ENCODE measurements at places on chromosomes 3 and 15. TPM values are rescaled to one million over a fixed set of nuclear protein-coding genes. Genes with fewer than 3 reads are reported as not detected.

- no peak overlapping the region for H3K27ac ChIP-seq
- peak; percentile 89 for DNase-seq
- H3K36me3 ChIP-seq = no peaks in the 10 kb centered on the region
- H3K4me3 ChIP-seq = peak overlapping the region; percentile 28
Measured at GRCh38 chr15:64905119-64905831, 6.4 kb upstream of the ANKDD1A start.

GRCh38 chr15:58472821-58473581, 41.2 kb downstream of the LIPC start:
- no peak overlapping the region for H3K4me3 ChIP-seq
- H3K4me1 ChIP-seq = peaks cover 36% of the 10 kb centered on the region
- H3K27me3 ChIP-seq = no peaks in the 10 kb centered on the region
- H3K27ac ChIP-seq = no peak overlapping the region
- no peak for DNase-seq

DNA sequence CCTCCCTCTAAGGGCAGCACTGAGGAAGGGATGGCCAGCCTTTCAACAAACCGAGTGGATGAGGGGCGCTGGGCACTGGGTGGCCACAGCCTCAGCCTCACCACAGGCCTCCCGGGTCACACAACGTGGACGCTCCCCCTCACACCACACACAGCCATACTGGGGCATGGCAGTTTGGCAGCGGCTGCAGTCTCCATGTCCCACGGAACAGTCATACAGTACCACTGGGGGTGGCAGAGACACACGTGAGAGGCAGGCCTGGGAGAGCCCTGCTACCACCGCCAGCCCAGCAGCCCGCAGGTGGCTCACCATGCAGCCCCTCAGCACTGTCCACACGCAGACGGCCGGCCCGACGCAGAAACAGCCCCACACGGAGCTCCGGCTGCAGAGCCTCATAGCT, 11.7 kb downstream of the PLXNB1 start:
- H3K27me3 ChIP-seq = no peaks in the 10 kb centered on the region
- H3K4me1 ChIP-seq = no peaks in the 10 kb centered on the region
- no peak overlapping the region for H3K4me3 ChIP-seq

- no peaks in the 10 kb centered on the region for H3K4me1 ChIP-seq
- DNase-seq = no peak
- no peak overlapping the region for H3K27ac ChIP-seq
- H3K4me3 ChIP-seq = no peak overlapping the region
- no peaks in the 10 kb centered on the region for H3K27me3 ChIP-seq
Measured at GRCh38 chr3:15889936-15890335, 92.2 kb upstream of the ANKRD28 start.

DNA sequence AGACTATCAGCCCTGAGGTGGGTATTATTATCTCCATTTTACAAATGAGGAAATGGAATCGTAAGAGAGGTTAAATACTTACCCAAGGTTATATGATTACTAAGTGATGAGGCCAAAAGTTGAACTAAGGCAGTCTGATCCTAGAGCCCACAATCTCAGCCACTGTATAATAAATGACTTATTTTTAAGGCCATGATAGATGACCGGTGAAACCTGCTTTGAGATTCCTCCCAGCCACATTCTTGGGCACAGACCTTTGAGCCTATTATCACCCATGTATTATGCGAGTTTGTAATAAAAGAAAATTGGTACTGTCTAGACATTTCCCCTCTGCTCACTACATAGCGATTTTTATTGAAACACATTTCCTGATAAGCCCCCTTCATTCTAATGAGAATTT, 37.4 kb downstream of the POLQ start:
- H3K4me1 ChIP-seq = no peaks in the 10 kb centered on the region
- H3K36me3 ChIP-seq = no peaks in the 10 kb centered on the region
- H3K27me3 ChIP-seq = no peaks in the 10 kb centered on the region
- DNase-seq = no peak

DNA sequence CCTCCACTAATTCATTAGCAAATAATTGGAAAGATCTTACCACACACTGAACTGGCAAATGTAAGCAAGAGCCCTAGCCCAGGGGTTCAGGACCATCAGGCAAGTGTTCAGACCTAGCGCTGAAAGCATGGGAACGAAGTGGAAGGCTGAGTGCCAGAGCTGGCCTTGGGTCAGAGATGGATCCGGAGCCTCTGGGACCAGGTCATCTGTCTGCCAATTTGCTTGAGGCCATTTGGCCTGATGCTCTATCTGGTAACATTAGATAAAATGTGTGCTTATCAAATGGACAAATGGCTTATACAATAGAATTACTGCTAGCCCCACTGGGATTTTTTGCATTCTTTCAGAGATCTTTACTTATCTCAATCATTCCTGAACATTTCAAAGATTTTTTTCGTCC, 1.4 kb upstream of the TMC3 start:
- H3K4me3 ChIP-seq = no peak overlapping the region
- no peaks in the 10 kb centered on the region for H3K27me3 ChIP-seq
- H3K27ac ChIP-seq = no peak overlapping the region
- no peaks in the 10 kb centered on the region for H3K4me1 ChIP-seq

GRCh38 chr3:50350527-50351322, at the start of the genes CYB561D2 and NPRL2:
CYB561D2 (plus strand) TSS chr3:50350862; CDS start chr3:50351434, 572 bp downstream.
NPRL2 (minus strand) TSS chr3:50350775; CDS start chr3:50350652, 123 bp downstream.
- peak within 1 kb of the TSS; percentile 92 for H3K27ac ChIP-seq
- no peaks in the 10 kb centered on the region for H3K27me3 ChIP-seq
- H3K4me3 ChIP-seq = peak within 1 kb of the TSS; percentile 73
- H3K36me3 ChIP-seq = peaks cover 51% of the 10 kb centered on the region

DNA sequence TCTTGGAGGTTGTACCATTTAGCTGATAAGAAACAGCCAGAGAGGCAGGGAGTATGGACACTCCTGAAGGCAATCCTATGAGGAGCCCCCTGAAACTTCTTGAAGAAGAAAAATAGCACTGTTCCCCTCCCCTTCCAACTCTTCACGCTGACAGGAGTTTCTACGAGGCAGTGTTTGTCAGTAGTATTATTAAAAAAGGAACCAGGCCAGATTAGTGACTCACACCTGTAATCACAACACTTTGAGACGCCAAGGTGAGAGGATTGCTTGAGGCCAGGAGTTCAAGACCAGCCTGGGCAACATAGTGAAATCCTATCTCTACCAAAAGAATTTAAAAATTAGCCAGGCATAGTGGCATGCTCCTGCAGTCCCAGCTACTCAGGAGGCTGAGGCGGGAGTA, 38.7 kb downstream of the WWTR1 start:
- H3K4me3 ChIP-seq = no peak overlapping the region
- H3K27me3 ChIP-seq = no peaks in the 10 kb centered on the region
- H3K4me1 ChIP-seq = peaks cover 22% of the 10 kb centered on the region

Gene TMPRSS7
- total RNA-seq = 0.20 TPM

Gene TMEM158
- total RNA-seq = 2.1 TPM

Data from upper lobe of right lung (tissue), 1 donor.